NCI-H69 (cell line): ENCODE measurements at places on chromosomes 13 and 19.

DNA sequence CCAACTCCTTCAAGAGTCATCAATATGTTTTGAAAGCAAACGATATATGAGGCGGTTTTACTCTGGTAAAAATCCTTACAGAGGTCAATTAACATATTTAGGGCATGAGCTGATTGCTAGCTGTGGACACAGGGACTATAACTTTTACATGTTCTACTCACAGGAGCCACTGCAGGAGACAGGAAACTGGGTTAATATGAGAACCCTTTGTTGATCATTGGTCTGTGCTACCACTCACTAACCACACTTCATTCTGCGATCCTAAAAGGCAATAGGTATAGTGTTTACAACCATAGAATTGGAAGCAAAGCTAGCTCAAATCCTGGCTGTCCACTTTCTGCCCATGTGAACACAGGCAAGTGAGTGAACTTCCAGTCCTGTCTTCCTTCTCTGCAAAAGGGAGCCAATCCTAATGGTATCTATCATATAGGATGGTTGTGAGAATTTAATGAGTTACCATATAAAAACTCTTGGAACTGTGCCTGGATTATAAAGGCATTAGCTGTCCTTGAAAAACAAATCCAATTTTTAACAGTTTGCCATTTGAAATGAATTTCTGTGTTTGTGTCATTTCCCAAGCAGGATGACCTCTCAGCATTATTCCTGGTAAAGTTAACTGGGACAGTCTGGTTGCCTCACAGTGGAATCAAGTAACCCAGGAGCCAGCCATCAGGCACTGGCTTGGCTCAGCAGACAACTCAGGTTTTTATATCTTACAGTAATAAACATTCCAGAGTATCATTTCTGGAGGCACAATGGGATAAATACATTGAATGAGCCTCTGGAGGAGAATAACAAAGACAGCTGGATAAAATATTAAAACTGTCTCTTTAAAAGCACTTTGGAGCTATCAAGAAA lies 29.8 kb upstream of the RAP2A start:
- DNase-seq, result no peak

DNA sequence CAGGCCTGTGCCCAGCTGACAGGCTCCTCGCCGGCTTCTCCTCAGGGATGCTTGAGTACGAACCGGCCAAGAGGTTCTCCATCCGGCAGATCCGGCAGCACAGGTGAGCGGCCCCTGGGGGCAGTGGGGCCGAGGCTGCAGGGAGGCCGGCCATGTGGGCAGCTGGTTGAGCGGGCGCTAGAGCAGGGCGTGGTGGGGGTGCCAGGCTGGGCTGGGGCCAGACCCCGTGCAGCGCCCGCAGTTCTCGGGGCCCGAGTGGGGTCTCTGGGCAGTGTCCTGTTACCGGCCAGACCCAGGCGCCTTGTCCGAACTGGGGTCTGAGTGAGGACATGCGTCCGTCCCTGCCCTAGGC lies 15.9 kb downstream of the CBARP start:
- no peak for DNase-seq

DNA sequence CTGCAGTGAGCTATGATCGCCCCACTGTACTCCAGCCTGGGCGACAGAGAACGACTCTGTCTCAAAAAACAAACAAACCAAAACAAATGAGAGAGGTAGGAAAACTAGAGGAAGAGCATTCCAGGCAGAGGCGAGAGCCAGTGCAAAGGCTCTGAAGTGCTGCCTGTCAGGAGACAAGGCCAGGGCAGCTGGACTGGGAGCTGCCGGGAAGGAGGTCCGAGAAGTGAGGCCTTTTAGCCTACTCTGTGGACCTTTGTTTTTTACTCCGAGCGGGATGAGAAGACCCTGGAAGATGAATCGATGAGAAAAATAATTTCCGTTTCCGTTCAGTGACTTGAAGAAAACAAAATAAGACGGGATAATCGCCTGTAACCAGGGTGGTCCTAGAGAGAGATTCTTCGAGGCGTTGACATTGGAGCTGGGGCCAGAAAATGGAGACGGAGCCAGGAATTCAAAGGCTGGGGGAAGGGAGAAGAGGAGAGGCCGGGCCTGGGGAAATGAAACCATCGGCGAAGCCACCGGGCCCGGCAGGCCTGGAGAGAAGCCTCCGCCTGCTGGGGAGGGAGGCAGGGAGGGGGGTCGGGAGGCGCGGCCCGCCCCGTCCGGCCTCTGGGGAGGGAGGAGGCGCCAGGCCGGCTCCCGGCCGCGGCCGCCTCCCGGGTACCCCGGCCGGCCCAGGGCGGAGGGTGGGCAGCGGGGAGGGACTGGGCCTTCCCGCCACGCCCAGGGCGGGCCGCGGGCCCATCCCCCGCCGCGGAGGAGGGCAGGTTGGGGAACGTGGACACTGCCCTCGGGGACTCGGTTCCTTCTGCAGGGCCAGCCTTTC lies 7.8 kb upstream of the SERTAD1 start:
- peak; percentile 93 for DNase-seq

- DNase-seq, result no peak
Measured at GRCh38 chr13:25630329-25630900, 258.6 kb downstream of the ATP8A2 start.

DNA sequence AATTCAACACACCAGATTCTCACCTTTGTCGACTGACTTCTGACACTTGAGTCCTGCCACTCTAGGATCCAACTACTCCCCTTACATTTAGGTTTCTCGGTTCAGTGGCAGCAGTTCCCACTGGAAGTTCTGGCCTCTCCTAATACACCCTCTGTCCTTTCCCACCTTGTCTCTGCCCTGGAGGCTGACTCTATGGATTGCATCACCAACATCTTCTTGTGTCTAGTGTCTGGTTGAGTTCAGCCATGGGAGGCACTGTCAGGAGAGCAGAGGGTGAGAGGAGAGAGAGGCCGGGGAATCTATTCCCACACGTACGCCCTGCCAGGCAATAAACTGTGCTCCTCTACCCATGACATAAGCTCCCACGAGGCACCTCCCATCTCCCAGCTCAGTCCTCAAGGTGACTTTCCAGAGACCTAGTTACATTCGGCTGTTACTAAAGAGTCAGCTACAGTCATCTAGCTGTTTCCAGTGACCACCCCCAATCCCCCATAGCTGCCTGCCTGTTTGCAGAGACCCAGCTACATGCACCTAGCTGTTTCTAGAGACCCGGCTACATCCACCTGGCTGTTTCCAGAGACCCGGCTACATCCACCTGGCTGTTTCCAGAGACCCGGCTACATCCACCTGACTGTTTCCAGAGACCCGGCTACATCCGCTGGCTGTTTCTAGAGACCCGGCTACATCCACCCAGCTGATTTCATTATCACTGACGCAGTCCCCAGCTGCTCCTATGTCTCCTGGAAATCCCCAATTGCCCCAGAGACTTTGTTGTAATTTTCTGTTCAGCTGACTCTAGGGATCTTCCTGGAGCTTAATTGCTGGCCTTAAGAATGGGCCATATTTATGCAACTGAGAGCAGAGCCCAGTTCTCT lies 8.1 kb upstream of the LILRB4 start:
- peak; percentile 66 for DNase-seq

DNA sequence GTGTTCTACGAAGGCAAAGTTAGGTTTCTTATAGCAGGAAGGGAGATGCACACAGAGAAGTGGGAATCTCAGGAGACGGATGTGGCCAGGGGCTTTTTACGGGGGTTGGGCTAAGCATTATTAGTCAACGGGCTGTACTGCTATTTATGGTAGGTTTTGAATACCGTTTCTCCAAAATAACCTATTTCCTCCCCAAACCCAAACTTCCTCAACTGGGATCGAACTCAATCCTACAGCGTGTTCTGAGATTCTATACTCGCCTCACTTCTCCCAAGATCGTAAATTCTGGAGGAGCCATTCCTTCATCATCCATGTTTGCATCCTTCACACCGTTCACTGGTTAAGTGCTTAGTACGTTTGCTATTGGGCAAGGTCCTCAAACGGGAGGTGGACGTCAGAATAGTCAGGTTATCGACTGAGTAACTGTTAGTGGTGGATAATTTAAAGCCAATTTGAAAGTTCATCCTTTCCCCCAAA lies 1.2 kb upstream of the TRIM13 start:
- DNase-seq, result peak; percentile 10

DNA sequence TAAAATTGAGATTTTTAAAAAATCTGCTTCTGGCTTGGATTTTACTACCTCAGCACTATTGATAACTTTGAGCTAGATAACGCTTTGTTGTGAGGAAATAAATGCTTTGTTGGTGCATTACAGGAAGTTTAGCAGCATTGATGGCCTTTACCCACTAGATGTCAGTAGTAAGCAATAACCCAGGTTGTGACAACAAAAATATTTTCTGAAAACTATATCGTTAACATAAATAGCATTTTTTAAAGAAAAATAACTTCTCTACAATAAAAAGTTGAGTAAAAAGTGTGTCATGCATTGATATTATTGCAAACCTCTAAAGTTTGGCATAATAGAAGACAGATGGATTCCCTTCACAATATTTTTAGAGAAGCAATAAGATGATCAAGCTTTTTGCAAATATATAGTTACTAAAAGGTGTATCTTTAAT lies 1246.5 kb downstream of the UQCRFS1 start:
- no peak for DNase-seq

GRCh38 chr19:32642771-32643170 lies 32.2 kb downstream of the ANKRD27 start:
- DNase-seq, result no peak

GRCh38 chr19:52590728-52591127 lies 20.6 kb downstream of the ZNF701 start:
- DNase-seq, result peak; percentile 23

- DNase-seq, result peak; percentile 5
Measured at GRCh38 chr13:32206097-32206740, 108.9 kb downstream of the ZAR1L start.

DNA sequence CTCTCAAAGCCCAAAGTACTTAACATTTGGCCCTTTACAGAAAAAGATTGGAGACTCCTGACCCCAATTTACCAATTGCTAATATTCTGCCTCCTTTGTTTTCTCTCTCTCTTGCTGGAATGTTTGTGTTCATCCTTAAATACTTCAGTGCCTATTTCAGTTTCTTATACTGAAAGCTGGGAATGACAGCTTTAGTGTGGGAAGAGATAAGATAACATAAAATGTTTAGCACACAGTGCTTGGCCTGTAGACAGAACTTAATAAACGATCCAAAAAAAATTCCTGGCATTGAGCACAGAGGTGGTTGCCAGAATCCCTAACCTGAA lies 3.0 kb upstream of the PLEKHF1 start:
- DNase-seq, result no peak

GRCh38 chr13:49308097-49308875 lies 60.6 kb downstream of the CDADC1 start:
- DNase-seq, result no peak

GRCh38 chr19:17646441-17646840 lies 41.7 kb downstream of the UNC13A start:
- DNase-seq, result no peak

DNA sequence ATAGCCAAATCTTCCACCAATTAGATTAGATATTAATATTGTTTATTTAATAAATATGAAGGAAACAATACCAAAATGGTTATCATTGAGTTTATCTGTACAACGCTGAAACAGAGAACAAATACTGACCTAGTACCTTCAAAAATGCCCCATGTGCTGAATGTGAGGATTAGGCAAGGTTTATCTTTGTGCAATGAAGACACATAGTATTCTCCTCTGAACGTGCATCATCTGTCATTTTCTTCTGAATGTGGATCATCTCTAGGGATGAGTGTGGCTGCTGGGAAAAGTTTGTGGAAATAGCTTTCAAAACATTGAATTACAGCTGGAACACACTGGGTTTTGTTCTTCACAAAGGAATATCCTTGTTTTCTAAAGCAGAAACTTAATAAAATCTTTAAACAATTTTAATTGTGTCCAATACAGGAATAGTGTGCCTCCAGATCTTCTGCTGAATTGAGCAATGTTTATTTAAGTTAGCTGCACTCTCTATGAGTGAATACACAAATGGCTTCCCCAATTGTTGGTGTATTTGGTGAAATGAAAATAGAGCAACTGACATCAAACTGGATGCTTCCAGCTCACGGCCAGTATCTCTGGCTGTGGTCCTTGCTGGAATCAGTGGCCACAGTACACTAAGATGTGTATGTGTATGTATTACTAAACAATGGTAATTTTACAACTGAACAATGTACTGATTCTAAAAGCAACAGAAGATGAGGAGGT lies 6.7 kb downstream of the COL4A1 start:
- no peak for DNase-seq

DNA sequence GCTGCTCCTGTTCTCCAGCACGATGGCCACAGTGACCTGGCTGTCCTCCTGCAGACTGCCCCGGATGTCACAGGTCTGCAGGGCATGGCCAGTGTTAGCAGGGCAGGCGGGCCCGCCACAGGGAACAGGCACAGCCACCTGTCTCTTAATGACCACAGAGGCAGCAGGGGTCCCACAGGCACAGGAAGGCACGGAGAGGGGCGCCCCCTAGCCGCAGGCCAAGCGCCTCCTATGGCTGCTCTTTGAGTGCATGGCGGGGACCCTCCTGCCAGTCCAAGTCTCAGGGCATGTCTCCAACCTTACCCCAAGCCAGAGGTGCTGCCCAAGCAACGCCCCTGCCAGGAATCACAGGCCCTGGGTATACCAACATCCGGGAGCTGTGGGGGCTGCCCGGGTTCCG lies 14.1 kb downstream of the IZUMO4 start:
- no peak for DNase-seq

- DNase-seq, result peak; percentile 94
Measured at GRCh38 chr19:38073841-38074685, 150.0 kb downstream of the DPF1 start.

DNA sequence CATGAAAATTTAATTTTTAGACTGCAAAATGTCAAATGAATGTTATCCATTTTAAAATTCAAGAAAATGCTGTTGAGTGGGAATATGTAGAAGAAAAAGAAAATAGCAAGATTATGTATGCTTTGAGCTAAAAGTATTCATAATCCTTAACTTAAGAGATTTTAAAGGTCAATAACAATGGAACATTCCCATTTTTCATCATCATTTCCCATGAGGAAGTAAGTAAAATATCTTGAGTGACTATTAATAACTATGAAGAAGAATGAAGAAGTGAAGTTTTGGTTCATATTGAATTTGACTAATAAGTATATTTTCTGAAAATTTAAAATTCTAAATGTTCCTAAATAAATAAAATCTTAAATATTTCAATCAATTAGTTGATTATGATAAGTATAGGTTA lies 273.4 kb downstream of the DACH1 start:
- no peak for DNase-seq

GRCh38 chr13:71312923-71313322 lies 554.1 kb downstream of the DACH1 start:
- DNase-seq, result no peak

DNA sequence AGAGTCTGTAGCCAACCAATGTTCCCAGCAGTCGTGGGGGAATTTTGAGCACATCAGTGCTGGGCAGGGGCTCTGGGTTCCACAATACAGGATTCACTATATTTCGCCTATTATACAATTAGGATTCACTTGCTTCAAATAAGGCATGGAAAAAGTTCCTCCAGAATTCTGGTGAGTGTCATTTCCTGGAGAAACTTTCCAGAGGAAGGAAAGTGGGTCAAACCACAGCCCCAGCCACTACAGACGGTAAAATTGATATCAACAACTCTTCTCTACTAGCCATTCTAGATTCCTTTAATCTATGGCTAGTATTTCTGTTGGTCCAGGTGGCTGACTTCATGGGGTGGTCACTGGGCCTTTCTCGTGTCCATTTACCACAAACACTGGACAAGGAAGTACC lies 10.5 kb downstream of the MYCBP2 start:
- DNase-seq, result no peak

- DNase-seq, result no peak
Measured at GRCh38 chr13:75670496-75670895, 34.4 kb downstream of the LMO7 start.
